ENCODE measurements at places on chromosomes 3 and 15. TPM values are rescaled to one million over a fixed set of nuclear protein-coding genes. Genes with fewer than 3 reads are reported as not detected.

The GPR27 gene
- not detected for total RNA-seq

- DNase-seq: no peak
Observed at GRCh38 chr3:124299831-124300230, 307.9 kb upstream of the ROPN1 start.

DNA sequence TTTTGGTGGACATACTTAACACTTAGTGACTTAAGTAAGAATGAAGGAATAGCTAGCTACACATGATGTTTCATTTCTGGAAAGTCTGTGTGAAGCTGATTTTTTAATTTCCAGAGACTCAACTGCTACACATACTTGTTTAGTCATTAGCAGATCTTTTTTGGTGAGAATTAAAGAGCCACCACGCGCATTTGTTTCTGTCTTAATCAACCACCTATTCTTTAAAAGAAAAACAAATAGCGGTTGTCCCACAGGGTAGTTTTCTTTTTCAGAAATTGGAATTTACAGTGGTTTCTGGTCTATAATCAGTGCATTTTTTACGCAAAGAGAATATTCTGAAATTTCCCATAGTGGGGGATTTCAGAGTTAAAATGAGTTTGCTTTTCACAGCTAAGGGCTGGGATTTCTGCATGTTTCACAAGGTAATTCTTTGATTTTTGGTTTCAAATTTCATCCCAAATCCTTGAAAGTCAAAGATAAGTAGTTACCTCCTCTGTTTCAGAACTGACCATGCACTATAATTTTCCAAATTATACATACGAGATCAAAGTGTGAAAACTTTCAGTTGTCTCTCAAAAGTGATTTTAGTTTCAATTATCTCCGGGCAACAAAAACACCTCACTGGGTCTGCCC is 631.0 kb upstream of the GRM7 start:
- no peak for DNase-seq

DNA sequence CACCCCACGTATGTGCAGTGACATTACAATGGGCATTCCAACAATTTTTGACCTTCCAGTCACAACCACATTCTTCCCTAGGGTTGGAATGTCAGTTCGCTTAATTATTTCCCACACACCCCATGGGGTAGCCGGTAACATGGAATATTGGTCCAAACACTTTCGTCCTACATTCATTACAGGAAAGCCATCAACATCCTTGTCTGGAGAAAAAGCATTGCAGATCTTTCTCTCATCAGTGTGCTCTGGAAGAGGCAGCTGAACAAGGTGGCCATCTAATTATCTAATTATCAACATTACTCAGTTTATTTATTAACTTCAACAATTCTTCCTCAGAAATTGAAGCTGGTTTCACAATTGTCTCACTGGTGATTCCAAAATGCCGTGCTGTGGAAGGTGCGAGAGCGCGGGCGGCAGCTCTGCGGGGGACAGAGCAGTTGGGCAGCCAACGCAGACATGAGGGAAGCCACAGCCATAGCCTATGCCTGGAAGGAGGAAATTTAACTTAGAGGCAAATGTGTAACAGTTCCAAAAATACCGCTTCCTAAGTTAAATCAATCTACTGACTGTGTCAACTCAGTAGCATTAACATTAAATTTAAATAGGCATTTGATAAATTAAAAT is 1158.9 kb upstream of the EPHA6 start:
- peak; percentile 45 for DNase-seq

DNA sequence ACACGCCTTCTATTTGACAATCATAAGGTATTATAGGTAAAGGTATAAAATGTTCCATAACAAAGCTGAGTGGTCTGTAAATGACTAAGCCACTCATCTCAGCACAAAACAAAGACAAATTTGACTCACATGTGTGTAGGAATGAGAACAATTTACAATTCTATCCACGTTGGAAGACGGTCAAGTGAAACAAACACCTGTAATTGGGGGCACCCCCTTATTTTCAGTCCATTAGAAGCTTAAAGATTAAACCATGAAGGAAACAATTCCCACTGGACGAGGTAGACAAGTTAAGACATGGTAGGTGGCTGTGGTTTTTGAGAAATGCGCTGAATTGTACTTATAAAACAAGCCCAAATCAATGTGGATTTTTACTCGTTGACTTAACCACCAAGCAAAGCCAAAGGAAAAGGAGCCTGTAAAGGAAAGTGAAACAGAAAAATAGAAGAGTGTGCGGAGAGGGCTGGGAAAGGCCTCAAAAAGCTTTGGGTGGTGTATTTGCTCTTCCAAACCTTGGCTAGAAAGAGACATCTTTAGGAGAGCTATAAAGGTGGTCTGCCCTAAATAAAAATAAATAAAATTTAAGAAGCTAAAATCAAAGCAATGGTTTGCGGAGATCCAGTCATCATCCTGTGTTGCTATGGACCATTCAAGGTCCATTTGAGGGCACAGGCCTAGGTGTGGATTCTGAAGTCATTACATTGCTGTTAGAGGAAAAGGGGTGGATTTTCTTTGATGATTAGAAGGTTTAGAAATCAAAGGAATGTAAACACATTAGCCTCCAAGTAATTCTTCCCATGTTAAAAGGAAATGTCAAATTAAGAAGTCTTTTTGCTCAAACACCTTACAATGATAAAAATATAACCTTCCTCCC is 135.0 kb downstream of the TFG start:
- DNase-seq: no peak

The SPINK8 gene
- total RNA-seq: not detected

GRCh38 chr3:165336786-165337185 is 140.6 kb upstream of the SLITRK3 start:
- peak; percentile 48 for DNase-seq

DNA sequence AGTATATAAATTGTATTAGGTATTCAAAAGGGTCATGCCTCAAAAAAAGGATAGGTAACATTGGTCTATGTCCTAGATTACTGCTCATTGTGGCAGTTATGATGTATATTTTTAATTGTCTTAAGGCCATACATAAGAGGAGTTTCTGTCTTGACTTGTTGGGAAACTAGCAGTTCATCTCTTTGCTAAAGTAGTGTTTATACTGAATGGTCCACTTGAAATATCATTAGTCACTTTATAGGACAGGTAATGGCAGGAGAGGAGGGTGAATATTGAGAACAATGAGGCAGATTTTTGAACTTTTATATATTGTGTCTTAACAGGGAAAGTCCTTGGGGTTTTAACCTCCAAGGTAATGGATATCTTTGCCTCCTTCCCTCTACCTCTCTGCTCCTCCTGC is 58.4 kb downstream of the TP63 start:
- no peak for DNase-seq

DNA sequence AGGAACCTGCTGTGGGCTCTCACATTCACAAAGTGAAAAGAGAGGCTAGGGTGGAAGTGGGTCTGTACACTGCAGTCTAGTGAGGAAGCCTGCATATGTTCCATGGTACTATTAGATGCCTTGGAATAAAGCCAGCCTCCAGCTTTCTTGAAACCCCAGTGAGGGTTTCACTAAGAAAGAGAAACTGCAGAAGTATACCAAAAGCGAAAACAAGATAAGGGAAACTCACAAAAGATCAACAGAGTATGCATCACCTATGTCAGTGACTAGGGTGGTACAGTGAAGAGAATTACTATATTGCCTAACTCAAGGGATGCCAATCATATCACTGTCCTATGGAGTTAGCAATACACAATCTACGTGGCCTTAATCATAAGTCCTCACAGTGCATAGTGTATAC is 212.5 kb upstream of the GADL1 start:
- no peak for DNase-seq

DNA sequence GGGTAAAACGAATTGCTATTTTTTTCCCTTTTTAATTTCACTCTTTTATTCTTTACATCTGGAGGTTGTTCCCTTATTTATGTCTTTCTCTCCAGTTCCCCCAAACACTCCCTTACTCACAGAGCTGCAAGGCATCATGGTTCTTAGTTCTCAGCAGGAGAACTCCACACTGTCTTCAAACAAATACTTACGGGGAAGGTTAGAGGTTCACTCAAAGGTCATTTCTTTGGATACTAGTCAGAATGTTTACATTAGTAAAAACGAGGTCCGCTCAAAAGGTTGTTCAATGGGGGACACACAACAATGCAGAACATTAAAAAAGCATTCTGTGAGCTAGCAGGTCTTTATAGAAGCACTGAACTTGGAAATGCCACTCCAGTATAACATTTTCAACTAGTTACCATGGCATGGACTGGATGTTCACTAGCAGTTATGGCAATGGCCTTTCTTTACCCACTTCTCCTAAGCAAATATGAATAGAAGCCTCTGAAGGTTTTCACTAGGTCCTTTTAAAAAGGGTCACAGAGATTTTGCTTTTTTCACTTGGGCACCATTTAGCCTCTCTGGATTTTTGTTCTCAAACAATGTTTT is 201.7 kb downstream of the MEIS2 start:
- no peak for DNase-seq

DNA sequence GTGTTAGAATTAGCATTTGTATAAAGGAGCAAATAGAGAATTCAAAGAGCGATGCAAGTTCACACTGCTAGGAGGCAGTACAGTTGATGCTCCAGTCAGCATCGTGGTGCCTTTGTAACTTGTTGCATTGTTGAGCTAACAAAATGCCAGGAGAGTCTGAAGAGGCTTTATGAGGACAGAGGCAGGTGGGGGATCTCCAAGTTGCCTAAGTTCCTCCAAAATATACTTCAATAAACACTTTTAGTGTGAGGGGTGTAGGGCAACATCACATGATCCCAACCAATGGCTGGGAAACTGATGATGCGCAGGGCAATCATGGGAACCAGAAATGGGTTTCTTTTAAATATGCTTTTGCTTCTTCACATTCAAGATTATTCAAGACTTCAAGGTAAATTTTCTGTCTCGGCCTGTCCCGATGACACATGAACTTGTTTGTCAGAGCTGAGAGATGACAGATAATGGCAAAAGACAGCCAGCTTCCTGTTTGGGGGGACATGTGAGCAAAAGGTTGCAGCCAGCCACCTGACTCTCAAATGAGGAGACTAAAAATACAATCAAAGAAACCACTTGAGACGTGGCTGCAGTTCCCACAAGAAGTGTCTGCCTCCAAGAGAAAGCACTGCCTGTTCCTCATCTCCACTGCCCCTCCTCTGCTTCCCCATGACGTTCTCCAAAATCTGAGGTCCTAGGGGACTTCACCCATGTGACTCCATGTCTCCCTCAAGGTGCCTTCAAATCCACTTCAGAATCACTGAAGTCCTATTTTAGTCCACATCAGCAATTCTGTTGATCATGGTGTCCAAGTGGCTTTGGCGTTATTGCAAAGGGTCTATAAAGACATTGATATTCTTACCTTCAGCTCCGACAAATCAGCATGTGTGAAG is 39.3 kb downstream of the KLHL6 start:
- no peak for DNase-seq

The TFDP2 gene
- 87.7 TPM for total RNA-seq

- DNase-seq: no peak
Observed at GRCh38 chr3:127488141-127488672, 102.3 kb downstream of the TPRA1 start.

The EXOG gene
- 8.8 TPM for total RNA-seq

The ALCAM gene
- 136 TPM for total RNA-seq

The POC1A gene
- total RNA-seq: 26.0 TPM

The STAB1 gene
- total RNA-seq: not detected

The POLQ gene
- total RNA-seq: 17.3 TPM

DNA sequence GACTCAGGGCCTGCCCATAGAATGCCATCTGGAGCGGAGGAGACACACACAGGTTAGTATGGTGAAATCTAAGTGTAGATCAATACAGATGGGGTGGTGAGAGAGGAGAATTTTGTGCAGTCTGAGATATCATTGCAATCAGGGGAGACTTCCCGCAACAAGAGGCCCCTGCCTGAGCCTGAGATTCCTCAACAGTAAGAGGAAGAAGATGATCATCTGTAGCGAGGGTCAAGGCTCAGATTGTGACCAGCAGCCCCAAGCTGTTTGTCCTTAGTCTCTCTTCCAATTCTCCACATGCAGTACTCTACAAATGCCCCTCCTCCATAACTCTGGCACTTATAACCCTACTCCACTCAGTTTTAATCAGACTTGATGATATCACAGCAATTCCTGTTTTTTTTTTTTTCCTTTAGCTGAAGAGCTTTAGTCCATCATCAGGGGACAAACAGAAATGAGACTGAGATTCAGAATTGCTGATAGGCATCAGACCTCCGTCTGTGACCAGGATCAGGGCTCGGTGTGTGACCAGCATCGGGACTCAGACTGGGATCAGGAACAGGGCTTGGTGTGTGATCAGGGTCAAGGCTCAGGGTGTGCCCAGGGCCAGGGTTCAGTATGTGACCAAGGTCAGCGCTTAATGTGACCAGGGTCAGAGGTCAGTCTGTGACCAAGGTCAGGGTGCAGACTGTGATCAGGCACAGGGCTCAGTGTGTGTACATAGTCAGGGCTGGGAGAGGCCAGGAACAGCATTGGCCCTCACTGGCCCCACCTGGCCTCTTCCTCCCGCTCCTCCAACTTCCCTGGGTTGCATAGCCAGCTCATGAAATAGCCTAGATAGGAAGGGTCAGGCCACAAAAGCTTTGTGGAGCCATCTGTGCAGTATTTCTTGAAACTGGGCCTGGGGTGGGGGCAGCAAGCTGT is 14.1 kb downstream of the LOXL1 start:
- no peak for DNase-seq

GRCh38 chr3:142501004-142501926 is 53.4 kb upstream of the XRN1 start:
- DNase-seq: peak; percentile 60

DNA sequence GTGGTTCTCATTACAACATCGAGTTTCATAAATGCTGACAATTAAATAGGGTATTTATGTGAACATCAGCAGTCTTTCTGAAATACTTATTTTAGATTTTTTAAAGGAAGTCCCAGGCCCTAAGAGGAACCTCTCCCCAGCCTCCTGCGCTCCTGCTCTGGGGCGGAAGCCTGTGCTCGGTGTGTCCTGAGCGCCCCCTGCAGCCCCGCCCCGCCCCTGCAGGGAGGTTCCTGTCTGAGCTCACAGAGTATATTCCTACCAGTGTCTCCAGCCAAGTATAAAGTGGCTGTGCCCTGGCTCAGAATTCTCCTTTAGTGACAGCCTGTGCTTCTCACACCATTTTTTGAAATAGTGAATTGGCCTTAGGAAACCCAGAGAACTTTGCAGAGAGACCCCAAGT is 567.9 kb downstream of the GOLGA6L6 start:
- DNase-seq: peak; percentile 30

- no peak for DNase-seq
Observed at GRCh38 chr15:66880380-66881155, 178.5 kb downstream of the SMAD6 start.

GRCh38 chr15:33309602-33310276 is 1.0 kb upstream of the RYR3 start:
- DNase-seq: peak; percentile 31

The SCAMP5 gene
- total RNA-seq: 1.8 TPM

- no peak for DNase-seq
Observed at GRCh38 chr3:160949460-160949859, 155.7 kb downstream of the B3GALNT1 start.

DNA sequence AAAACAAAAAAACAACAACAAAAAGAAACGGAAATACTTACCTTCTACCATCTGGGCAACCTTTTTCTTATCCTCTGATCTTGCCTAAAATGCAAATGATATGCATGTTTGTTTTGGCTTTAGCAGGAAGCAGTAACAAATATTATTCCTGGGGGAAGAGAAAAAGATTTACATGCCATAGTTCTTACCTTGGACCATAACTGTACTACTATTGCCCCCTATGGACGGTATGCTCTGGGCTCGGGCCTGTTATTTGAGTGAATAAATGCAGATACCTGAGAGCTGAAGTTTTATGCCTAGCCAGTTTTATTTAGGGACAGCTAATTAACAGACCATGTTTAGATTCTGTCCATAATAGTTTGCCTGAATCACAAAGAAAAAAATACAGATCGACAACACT is 12.6 kb upstream of the STARD5 start:
- DNase-seq: peak; percentile 14

Measured in HT1080 (cell line).